ENCODE measurements at places on chromosomes 2 and 18.

- DNase-seq, result no peak
These were observed 42.7 kb downstream of the GFPT1 start for GRCh38 chr2:69344305-69344704.

GRCh38 chr2:45938649-45939511, 287.4 kb downstream of the PRKCE start:
- DNase-seq, result peak; percentile 87

- peak; percentile 68 for DNase-seq
These were observed 656 bp downstream of the TBC1D8 start for GRCh38 chr2:101150306-101151145.

GRCh38 chr2:73283545-73284295, 558 bp downstream of the FBXO41 start:
- DNase-seq, result peak; percentile 65

- DNase-seq, result no peak
These were observed 91.1 kb upstream of the CDH2 start for GRCh38 chr18:28267878-28268625.

DNA sequence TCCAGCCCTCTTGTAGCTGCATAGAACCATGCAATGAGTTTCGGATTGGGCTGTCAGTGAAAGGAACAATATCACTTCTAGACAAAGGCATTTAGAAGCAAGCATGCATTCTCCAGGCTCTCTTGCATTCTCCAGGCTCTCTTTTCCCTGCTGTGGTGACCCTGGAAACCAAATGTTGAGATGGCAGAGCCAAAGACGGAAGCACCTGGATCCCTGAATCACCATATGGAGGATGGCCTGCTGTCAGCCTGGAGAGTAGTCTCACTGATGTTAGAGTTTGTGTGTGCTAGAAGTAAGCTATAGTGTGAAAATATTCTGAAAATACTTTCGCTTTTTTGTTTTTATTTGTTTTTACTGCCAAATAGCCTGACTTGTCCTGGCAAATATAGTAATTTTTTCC, 203.9 kb downstream of the C1D start:
- DNase-seq, result no peak

GRCh38 chr2:214591366-214591765, 180.5 kb downstream of the VWC2L start:
- DNase-seq, result peak; percentile 5

DNA sequence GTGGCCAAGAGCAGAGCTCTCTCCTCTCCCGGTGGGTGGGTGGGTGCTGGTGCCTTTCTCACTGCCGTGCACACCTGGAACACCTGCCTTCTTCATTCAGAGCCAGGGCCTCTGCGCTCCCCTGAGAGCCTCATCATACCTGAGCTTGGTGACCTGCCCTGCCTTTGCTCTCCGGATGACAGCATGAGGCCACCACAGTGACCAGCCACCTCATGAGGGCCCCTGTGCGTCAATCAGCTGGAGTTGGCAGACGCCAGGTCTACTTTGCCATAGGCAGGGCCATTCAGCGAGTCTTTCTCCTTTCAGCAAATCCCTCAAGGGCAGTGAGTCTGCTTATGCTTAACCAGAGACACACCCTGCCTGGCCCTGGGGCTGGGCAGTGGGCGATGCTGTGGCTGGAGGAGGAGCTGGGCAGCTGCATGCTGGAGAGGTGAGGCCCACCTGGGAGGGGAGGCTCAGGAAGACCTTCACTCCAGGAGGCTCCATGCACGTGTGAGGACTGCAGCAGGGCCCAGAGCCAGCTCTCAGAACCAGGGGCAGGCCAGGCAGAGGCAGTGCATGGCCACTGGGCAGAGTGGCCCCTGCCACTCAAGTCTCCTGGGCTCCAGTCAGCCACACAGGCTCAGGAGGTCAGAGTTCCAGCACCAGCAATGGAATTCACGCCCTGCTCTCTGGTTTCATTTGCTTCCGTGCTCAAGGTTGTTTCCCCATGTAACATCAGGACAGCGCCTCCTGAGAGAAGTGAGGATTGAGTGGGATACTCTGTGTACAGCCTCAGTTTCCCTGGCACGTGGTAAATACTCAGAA, 417.5 kb upstream of the MYT1L start:
- peak; percentile 3 for DNase-seq

- peak; percentile 50 for DNase-seq
These were observed 47.3 kb upstream of the C1D start for GRCh38 chr2:68110102-68110501.

GRCh38 chr18:6718267-6718666, 11.2 kb upstream of the ARHGAP28 start:
- DNase-seq, result no peak

DNA sequence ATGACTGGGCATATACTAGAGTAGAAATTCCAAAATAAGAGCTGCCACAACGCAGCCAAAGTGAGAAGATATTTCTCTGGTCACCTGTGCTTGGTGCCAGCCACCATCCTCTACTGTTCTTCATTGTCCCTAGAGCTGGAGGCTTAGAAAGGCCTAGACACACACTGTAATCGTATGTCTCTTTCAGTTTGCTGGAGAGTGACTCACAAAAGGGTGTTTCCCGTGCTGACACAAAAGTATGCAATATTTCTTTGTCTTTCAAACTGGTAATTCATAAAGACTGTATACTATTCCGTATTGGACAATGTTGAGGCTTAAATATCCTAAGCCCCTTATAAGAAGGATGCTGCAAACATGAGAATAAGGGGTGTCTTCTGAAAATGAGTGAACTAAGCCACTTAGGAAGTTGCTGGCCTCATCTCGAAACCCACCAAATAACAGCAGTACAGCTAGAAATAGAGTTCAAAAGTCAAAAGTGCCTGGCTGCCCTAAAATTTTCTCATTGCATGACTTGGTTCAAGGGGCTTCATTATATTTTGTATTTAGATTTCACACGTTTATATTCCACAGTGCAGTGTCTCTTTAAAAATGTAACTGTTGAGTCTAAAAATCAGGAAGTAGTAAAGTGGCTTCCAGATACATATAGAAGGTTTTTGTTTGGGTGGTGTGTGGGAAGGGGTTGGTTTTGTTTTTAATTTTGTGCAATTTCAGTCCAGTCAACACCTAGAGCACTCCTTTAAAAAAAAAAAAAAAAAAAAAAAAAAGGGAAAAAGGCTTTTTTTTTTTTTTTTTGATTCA, 601.1 kb downstream of the ARHGAP15 start:
- DNase-seq, result peak; percentile 0

DNA sequence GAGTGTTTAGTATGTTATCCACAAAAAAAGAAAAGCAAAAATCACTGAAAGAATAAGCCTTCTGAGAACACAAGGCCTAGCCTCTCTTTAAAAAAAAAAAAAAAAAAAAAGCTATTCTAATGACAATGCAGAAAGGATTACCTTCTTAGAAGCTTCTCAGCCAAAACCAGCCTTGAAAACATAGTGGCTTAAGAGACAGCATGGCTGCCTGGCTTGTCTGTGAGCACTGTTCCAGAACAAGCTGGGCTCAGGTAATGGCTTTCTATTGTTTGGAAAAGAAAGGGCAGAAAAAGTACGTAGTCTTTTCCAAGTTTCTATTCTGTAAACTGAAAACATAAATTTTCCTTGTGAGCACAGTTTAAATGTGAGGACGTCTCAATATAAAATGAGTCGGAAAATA, 119.5 kb downstream of the MAP3K20 start:
- DNase-seq, result peak; percentile 2

DNA sequence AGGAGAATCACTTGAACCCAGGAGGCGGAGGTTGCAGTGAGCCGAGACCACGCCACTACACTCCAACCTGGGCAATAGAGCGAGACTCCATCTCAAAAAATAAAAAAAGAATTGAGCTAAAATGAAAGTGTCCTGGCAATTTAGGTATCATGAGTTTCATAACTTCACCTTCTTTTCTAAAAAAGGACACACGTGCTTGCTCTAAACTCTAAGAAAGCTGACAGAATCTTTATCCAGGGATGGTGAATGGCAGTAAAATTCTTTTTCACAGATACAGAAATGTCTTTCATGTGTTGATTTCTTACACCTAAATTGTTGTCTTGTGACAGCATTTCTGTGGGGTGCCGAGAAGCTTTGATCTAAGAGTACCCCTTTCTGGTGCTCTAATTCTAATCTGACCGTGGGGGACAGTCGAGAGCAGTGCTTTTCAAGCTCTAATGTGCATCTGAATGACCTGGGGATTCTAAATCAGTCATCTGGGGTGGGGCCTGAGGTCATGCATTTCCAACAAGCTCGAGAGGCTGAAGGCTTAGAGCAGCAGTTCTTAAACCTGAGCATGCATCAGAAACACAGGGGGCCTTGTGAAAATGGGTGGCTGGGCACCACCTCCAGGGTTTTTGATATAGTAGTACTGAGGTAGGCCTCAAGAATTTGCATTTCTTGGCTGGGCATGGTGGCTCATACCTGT, 42.1 kb upstream of the REL start:
- no peak for DNase-seq

DNA sequence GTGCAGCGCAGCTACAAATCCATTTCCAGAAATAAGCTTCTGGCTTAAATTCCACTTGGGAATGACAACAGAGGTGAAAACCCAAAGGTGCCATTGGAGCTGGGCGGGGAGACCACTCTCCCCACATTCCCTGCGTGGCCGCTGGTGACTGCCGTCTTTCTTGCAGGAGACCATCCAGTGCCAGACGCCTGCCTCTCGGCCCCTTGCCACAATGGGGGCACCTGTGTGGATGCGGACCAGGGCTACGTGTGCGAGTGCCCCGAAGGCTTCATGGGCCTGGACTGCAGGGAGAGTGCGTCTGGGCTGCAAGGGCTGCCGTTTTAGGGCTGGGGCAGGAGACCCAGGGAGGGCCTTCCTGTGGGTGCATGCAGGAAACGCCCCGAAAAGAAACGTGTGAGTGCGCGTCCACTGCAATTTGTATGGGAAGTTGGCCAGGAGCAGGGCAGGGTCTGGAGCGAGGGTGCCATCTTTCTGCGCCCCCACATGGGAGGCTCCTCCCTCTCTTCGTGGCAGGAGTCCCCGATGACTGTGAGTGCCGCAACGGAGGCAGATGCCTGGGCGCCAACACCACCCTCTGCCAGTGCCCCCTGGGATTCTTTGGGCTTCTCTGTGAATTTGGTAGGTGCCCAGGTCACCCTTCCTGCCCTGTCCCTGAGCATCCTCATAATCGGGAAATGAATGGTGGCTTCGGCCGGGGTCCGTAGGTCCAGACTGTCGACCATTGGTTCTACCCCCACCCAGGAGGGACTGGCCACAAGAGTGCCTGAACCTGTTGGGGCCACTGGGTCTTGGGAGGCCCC, 49.9 kb downstream of the SNED1 start:
- no peak for DNase-seq

DNA sequence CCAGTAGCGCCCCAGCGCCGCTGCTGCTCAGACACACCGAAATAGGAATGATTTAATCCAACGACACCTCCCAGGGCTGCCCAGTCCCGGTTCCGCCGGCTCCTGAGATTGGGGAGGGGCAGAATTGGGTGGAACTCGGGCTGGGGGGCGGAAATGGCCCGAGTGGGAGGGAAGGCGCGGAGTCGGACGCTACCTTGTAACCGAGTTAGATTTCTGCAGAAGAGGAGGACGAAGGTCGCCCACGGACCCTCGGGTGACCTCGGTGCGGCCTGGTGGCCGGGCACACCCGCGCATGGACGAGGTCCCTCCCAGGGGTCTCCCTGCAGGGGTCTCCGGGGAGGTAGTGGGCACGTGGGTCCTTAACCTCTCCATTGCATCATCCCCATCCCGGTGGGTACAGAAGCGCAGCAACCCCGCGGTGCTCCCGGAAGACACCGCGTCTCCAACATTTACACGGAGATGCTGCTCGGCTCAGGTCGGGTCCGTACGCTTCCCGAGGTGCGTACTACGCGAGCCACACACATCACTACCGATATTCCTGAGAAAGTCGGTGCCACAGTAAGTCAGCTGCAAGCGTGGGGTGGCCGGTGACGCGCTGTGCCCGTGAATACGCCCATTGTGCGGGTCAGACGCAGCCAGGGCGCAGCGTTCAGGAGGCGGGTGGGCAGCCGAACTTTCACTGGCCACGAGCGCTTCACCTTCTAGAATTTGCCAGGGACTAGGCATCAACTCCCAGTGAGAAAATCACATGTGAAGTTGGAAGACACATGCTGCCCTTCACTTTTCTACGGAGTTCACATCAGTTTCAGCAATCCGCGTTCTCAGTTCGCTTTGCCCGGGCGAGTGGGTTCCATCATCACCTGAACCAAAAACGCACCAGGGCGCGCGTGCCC, 3.0 kb downstream of the ZNF516 start:
- DNase-seq, result peak; percentile 90

DNA sequence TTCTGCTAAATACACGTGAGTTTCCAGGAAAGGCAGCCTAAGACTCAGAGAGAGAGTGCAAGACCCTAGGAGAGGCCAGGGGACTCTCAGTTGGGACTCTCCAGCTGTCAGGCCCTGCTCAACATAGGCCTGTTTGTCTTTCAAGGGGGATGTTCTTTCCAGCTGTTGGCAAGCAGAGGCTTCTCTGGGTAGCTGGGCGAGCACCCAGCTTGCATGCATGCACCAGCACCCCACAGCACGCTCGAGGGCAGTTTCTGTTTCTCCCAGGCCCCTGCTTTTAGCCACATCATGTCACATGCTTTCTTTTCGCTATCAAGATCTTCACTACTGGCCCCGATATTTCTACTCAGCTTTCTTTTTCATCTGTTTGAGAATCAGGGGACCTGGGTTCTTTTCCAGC, 479.3 kb upstream of the HS6ST1 start:
- DNase-seq, result no peak

DNA sequence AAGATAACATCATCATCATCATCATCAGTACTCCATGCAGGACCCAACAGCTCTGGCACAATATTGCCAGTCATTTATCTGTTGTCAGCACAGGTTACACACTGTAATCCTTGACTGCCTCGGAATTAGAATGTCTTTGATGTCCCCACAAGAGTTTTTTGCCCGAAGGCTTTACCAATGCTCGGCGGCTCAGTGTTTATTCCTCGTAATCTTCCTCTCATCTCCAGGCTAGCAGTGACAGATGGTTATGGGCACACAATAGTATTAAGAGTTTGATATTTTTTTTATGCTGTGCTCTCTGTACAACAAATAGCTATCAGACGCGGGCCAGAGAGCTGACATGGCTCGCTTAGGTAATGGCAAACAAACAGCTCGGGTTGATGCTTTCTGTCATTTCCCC, 515.2 kb downstream of the ZEB2 start:
- peak; percentile 59 for DNase-seq

GRCh38 chr2:65420712-65421431, 11.5 kb downstream of the SPRED2 start:
- DNase-seq, result peak; percentile 1

- DNase-seq, result peak; percentile 82
These were observed 2.2 kb downstream of the MYT1L start for GRCh38 chr2:2328848-2329247.

All from NCI-H69 (cell line).